Activated naive CD4-positive, alpha-beta T cell treated with anti-CD3 and anti-CD28 coated beads, Interleukin-2, amount 10 ng/mL, durations not matched to agents 7 days and 5 days (primary cell): ENCODE measurements at places on chromosomes 6 and 20.
A peak's percentile ranks its signal among the peaks of the same experiment; 100 is the strongest.

DNA sequence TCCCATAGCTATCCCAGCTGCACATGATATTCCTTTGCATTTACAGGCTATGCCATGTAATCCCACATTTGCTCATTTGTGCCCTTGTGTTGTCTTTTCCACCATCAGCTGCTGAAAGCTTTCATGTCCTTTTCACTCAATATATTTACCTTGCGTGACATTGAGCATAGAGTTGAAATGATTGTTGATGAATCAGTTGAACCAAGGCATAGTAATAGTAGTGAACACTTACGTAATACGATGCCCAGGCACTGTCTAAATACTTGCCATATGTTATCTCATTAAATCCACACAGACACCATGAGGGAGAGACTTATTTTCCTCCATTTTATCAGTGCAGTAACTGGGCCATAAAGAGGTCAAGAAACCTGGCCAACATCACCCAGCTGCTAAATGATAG lies 13.1 kb downstream of the RNF8 start:
- DNase-seq = no peak

GRCh38 chr6:2999618-3000557 lies at the start of gene NQO2:
NQO2 (plus strand) TSS chr6:2999894; CDS start chr6:3006553, 6,659 bp downstream.
- DNase-seq = peak; percentile 92

GRCh38 chr6:39753725-39754045 lies 28.5 kb upstream of the KIF6 start:
- no peak for DNase-seq

DNA sequence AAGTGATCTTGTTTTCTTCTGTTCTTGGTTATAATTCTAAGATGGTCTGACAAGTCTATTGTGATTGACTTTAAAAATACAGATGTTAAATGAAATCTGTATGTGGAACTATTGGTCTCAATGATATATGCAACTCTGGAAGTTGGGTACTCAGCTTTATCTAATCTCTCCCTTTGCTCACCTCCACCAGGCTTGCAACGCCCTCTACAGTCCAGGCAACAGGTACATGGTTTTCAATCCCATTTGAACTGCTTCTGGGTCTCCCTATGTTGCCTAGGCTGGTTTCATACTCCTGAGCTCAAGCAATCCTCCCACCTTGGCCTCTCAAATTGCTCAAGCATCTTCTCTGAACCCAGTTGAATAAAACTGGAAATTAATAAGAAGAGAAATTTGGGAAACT lies 25.6 kb upstream of the HLA-DQB1 start:
- peak; percentile 73 for DNase-seq

DNA sequence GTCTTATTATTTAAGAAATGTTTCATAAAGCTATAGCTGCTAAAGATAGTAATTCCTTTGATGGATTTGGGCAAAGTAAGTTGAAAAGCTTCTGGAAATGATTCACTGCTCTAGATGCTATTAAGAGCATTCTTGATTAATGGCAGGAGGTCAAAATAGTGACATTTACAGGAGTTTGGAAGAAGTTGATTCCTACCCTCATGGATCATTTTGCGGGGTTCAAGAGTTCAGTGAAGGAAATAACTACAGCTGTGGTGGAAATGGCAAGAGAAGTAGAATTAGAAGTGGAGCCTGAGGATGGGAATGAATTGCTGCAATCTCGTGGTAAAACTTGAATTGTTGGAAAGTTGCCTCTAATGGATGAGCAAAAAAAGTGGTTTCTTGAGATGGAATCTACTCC lies 316.1 kb downstream of the UTRN start:
- no peak for DNase-seq

- peak; percentile 47 for DNase-seq
Observed at GRCh38 chr6:111759836-111760785, 113.1 kb downstream of the FYN start.

- DNase-seq = no peak
Observed at GRCh38 chr20:22160101-22160652, 424.2 kb downstream of the FOXA2 start.

DNA sequence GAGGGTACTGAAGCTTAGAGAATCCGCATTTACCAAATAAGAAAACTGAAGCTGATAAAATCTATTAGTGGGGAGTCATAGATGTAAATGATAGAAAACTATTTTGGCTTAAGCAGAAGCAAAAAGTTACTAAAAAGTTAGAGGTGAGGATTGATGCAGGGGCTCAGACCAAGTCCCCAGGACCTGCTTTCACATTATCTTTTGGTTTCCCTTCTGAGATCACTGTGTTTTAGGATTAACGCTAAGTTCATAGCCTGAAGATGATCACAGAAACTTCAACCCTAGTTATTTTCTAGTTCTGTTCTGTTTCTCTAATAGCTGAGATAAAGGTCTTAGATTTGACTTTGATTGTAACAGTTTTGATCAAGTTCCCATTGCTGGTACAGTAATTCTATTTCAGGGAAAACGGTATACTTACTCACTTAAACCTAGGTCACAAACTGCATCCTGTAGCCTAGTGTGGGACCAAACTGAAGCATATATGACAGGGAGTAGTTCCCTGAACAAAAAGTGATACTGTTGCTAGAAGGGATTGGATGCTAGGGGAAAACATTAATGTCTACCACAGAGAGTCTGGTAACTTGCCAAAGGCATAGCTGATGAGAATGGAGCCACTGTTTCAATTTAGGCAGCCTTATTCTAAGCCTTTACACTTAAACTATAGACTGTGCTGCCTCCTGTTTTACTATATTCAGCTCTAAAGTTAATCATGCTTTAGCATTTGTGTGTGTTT lies 13.1 kb downstream of the CYB5R4 start:
- DNase-seq = no peak

DNA sequence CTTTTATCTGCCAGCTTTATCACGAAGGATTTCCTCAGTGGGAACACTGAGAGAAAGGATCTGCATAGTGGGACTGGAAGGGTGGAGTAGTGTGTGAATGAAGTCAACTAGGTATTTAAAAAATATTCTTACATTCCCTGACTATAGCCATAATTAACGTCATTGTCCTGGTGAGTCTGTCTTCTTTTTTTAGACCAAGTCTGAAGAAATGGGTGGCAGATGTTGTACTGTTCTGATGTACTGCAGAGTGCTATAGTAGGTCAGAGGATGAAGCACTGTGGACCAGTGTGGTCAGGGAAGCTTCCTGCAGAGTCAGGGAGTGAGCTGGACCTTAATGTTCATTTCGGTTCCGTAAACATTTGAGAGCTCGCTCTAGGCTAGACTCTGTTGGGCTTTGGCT lies 11.9 kb downstream of the TULP4 start:
- DNase-seq = no peak

DNA sequence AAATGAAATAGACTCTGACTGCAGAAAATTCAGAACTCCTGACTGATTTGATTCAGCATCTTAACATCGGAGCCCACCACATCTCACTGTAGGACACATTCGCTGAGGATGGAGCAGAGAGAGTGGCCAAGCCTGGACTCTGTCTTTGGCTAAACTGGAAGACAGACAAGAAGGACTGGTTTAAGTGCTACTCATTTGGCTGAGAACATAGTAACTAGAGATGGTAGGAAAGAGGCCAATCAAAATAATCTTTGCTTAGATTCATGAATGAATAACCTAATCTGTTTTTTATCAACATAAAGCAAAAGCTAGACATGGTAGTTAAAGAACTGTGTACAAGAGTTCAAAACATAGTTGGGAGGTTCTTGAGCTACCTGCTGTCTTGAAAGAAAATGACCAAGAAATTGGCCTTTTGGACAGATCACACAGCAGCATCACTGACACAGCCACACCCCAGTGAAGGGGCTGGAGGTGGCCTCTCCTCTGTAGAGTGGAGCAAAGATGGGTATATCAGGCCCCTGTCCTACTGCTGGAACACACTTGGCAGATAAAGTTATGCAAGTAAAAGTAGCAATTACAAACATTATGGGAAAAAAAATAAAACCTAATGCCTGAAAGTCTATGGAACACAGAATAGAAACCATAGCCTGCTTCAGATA lies 87.1 kb upstream of the NT5E start:
- no peak for DNase-seq

- no peak for DNase-seq
Observed at GRCh38 chr20:48002517-48002970, 217.3 kb upstream of the SULF2 start.

DNA sequence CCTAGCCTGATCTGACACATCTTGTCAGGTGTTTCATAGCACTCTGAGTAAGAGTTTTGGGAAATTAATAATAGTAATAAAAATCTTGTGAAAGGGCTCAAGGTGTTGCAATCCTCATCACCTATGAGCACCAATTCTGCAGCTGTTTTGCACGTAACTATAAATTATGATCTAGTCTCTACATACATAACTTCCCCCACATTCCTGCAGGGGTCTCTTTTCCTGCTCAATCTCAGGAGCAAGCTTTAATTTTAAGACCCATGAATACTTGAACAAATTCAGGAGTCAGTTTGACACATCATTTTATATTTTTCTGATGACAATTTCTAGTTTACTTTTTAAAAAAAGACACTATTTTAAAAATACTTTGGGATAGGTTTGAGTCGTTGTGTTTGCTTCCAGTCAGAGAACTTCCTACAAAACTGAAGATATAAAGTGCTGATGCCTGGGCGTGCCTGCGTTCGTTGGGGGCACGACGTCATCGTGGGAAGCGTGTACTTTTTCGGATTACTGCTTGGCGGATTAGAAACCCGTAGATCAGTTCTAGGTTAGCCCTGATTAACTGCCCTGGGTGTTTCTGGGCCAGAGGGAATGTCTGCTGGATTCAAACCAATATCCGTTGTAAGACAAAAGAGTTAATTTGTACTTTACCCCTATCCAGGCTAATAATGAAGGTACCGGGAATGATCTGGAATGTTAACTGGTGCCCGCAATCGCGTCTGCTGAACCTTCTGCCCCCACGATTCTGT lies 1.0 kb upstream of the E2F3 start:
- peak; percentile 64 for DNase-seq

- DNase-seq = no peak
Observed at GRCh38 chr6:170444811-170445211, 108.3 kb downstream of the PSMB1 start.

DNA sequence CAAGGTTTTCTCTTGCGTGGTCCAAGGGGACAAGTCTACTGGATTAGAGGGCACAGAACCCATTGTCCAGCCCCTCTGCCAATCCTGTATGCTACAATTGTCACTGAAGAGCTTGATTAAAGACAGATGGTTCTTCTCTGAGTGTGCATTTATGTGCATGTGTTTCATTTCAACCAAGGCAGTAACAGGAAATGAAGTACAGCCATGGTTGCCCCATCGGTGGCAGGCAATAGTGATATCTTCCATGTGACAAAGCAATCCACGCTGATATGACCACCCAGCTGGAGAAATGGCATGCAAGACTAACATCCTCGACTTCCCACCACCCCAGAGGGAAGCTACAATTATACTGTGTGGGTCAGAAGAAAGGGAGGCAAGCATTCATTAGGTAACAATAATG lies 85.5 kb downstream of the UNC5CL start:
- no peak for DNase-seq

GRCh38 chr20:3612795-3613572 lies 50.2 kb downstream of the GFRA4 start:
- DNase-seq = no peak

DNA sequence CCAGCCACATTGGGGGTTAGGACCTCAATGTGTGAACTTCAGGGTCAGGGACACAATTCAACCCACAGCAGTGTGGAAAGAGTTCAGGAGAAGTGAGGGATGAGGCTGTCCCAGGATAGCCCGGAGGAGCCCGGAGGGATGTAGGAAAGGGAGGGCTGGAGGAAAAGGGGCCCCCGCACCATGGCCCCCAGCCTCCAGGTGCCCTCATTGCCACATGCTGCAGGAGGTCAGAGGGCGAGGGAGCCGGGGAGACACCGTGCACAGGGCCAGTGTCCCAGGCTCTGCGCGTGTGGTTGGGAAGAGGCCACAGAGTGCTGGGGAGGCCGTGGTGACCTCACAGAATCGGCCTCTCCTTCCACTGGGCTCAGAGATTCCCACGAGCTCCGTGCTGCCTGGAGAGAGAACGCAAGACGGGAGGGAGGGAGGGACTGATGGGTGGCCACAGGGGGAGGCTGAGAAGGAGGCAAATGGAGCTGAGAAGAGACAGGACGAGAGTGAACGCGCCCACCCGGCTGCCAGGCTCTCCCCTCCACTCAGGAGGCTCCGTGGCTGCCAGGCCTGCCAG lies 215.1 kb downstream of the DLL1 start:
- DNase-seq = no peak

DNA sequence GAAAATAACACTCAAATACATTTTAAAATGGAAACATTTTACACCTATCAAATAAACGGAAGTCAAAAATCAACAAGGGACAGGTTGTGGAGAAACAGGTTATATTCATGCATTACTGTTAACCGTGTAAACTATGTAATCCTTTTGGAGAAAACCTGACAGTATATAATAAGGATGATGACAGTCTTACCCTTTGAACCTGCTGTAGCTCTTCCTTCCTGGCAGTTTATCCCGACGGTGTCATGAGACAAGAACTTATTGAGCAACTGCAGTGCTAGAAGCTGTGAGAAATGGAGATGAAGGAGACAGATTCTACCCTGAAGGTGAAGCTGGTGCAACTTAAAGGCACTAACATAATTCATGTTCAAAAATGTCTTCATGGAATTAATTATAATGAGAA lies 76.7 kb downstream of the PLEKHG1 start:
- no peak for DNase-seq

DNA sequence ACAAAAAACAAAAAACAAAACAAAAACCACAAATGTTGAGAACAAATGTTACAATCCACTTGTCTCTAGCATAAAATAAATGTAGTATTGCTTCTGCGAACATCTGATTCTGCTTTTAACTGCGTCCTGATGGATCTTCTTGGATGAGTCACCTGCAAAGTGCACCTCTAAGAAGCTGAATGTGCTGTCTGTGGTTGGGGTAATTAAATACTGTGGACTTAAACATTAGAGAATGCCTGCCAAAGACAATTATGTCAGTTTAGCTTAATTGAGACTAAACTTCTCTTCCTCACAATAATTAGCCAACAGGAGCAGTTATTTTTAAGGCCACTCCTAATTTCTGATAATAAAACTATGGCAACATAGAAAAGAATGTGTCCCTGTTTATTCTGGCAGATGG lies 253.4 kb downstream of the PHACTR1 start:
- no peak for DNase-seq

DNA sequence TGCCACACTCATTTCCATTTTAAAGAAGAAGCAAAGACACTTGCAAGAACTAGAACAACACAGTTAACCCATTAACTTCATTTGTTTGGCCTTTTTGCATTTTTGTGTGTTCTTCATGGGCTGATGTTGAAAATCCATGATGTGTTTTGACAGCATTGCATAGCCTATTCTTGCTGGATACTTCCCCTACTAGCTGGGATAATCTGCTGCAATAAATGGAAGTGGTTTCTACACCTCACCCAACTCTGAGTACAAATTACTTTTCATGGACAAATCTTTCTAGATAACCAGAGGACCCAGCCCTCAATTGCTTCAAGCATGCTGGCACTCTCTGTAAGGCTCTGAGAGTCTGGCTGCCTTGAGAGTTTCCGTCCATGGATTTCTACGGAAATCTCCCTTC lies 26.5 kb downstream of the CST9L start:
- no peak for DNase-seq

DNA sequence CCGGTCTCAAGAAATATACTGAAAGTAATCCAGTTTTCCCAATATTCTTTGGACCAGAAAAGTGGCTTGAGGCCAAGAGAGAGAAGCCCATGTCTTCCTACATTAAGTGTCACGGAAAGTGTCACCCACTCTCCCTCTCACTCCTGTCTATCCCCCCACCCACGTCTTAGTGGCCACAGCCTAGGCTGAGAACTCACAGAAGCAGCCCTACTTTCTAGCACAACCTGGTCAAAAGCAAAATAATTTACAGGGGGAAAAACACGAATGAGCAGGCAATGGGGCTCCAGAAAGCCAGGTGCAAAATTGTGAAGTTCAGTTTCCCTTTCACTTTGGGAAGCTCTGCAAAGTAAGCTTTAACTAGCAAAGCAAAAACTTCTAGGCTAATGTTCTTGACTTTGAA lies 118.0 kb downstream of the OPRM1 start:
- peak; percentile 27 for DNase-seq

GRCh38 chr6:67127041-67127440 lies 1420.0 kb upstream of the EYS start:
- no peak for DNase-seq
